ENCODE measurements at places on chromosomes 7 and 10.
A peak's percentile ranks its signal among the peaks of the same experiment; 100 is the strongest.

DNA sequence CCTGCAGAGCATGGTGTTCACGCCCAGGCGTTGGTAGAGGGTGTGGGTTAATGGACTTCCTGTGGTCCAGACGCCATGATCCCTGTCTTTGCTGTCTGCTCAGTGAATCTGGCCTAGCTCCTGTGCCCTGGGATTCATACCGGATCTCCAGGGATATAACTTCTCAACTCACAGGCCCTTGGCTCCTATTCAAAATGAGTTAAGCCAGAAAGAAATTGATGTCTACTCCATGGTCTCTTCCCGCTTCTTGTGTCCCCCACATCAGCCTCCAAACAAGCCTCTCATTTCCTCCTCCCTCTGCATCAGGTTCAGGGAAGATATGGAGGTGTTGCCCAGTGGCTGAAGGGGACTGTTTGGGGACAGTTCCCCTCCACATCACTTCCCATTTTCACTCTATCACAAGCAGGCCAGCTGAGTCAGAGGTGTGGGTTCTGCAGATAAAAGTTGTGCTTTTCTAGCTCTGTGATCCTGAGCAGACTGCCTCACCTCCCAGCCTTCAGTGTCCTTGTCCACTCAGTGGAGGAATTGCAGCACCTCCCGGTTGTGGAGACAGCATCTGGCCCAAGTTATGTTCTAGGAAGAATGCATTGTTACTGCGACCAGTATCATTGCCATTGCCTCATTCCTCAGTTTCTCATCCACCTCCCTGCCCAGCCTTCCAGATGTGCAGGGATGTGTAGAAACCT lies 22.5 kb downstream of the AKR1E2 start:
- no peak for DNase-seq

DNA sequence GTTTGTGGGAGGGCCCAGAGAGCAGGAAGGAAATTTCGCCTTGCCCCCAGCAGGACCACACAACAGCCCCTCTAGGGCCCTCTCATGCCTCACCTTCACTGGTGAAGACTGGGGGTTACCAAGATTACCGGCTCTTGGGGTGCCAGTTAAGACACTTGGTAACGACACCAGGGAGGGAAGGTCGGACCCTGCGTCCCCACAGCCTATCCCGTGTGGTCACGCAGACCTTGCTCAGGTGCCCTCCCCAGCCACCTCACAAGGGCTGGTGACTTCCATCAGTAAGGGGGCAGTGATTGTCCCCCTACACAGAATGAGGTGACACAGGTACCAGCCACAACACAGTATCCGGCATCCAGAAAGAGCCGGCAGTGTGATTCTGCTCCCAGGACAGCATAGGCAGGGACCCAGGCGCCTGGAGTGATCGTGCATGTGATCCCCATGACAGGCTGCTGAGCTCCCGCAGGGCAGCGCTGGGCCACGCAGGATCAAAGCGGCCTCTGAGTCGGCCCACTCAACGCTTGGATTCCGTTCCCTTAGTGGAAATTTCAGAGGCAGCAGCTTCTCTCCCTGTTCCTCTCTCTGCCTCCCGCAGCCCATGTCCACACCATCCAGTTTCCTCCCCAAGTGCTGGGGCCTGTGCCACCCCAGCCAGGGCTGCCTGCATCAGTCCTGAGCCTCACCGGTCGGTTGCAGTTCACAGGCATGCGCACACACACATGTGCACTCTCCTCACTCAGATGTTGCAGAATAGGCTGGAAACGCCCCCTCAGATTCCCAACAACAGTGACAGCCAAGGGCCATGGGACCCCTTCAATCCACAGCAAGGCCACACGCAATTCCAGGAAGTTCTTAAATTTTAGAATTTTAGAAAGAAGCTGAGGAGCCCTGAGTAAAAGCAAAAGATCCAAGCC lies 35.8 kb downstream of the CAMK2B start:
- DNase-seq, result no peak

- DNase-seq, result no peak
Measured at GRCh38 chr10:10676972-10677371, 340.7 kb upstream of the CELF2 start.

DNA sequence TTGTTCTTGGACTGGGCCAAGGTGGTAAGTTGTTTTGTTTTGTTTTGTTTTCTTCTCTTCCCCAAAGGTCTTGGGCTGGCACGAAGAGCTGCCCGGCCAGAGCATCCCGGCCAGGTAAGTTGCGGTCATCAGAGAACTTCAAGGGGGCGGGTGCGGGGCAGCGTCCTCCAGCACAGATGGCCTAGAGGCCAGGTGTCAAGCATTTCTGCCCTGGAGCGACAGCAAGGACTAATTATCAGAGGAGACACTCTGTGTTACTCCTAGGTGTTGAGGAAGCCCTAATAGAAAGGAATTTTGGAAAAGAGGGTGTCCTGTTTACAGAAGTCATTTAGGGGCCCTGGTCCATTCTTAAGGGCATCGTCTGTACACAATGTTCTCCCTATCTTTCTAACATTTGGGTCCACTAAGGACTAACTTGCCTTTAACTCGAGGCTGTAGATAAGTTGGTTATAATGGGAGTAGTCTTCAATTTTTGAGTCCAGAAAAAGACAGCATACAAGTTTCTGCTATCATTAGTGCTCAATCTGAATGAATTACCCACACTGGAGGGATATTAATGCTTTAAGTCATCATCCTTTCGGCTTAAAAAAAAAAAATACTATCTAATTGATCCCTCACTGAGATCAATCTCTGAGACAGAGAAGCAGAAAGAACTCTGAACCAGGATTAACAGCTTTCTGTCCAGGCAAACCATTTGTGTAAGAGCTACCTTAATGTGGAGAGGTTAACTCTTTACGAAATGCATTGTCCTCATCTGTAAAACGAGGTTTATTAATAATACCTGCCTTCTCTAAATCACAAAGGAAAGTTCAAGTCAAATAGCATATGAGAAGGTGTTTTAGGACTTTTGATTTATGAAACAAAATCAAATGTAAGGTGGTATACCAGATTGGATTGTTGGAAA lies 1.5 kb downstream of the ITGB8 start:
- no peak for DNase-seq

GRCh38 chr10:1272777-1273161 lies 216.6 kb downstream of the WDR37 start:
- DNase-seq, result no peak

DNA sequence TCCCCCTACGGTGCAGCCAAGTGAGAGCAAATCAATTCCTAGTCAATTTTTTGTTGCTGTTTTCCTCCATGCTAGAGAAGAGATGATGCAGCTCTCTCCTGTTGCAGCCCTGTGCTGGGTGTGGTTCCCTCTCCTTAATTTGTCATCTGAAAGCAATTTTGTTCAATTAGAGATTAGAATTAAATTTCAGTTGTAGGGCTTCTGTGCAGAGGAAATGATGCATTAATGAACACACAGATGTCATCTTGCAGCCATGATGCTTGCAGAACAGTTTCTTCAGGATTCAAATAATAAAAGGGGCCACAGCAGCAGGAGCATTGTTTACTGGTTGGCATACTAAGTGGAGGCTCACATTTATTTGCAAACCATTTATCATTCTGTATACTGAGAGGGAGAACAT lies 266.0 kb downstream of the AUTS2 start:
- DNase-seq, result no peak

- DNase-seq, result peak; percentile 85
Measured at GRCh38 chr10:101779544-101780186, 3.6 kb downstream of the NPM3 start.

GRCh38 chr7:130867039-130867438 lies 133.0 kb upstream of the KLF14 start:
- DNase-seq, result no peak

DNA sequence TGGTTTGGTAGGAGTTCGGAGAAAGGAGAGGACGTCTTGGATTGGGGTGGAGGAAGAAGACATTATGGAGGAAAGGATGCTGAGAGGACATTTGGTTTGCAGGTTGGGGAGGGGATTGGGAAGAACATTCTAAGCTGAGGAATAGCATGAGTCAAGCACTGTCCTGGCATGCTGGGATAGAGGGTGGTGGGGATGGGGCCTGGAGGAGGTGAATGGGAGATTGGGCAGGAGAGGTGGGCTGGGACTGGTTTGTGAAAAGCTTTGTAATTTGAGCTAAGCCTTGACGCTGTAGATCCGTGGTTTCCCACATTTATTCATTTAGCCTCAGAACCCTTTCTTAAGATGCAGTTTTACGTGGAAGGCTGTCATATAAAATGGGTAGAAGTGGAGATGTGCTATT lies 52.2 kb downstream of the TMEM178B start:
- no peak for DNase-seq

- peak; percentile 6 for DNase-seq
Measured at GRCh38 chr7:3301449-3301731, 338 bp downstream of the SDK1 start.

DNA sequence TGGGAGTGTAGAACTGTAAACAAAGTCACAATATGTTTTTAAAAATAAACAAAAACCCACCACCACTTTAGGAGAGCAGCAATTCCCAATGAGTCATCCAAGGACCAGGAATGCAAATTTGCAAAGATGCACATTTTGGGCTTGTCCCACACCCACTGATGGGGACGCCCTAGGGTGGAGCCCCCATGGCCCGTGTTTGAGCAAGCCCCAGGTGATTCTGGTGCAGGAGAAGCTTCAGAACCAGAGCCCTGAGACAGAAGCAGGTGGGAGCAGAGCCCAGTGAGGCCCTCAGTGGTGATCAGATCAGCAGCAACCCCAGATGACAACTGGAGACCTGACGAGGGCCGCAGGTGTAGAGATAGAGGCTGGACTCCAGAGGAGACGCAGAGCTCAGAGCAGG lies 55.1 kb upstream of the PFKP start:
- no peak for DNase-seq

- peak; percentile 50 for DNase-seq
Measured at GRCh38 chr10:17989908-17990767, 38.4 kb downstream of the SLC39A12 start.

DNA sequence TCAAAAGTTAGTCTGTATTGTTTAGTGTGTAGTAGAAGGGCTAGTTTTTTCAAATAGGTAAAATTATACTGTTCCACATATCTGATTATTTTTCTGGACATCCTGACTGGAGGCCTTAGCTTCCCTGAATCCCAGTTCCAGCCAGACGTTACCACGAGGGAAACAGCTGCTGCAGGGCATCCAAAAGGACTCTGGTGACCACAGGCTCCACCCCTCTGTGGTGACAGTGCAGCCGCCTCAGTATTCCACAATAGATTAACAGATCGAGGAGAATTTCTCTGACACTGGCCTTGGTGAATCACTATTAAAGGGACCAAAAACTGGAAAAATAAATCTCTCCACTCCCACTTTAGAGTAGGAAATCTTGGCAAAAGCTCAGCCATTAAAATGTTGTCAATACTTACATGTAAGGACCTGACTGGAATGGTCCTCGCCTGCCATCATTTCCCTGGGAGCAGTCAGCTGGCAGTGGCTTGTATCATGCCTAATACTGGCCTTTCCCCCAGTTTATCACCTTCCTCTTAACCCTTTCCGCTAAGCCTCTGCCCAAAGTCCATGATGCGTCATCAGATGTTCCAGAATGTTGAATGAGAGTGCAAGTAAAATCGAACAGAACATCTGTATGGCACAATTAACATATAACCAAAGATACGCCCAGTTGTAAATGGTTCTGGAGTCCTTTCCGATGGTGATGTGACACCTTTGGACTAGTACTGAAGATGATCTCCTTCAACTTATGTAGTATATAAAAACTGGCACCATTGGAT lies 31.6 kb downstream of the ENO4 start:
- DNase-seq, result no peak

DNA sequence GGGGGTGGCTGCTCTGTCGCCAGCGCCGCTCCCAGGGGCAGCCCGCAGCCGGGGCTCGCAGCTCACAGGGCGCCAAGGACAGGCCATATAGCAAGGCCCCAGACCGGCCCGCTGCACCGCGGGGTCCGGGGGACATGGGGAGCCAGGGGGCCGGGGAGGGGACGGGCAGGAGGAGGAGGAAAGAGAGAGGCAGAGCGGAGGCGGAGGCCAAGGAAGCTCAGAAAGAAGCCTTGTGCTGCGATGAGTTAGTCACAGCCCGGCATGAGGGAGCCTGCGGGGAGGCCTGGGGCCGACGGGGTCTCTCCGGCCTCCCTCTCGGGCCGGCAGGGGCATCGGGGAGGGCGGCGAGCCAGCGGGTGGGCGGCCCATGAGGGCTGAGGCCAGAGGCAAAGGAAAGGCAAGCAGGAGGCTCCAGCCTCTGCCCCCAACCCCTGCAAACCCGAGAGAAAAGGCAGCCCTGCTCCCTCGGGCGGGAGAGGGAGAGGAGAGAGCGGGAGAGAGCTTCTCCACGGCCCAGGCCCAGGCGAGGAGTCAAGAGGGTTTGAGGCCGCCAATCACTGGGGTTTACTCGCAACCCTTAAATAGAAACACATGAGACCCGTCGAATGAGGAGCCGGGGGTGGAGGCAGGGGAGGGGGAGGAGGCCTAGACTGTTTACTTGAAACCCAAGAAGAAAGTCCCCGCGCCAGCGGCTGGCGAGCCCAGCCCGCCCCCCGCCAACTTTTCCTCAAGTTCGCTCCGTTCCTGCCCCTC lies 167.9 kb downstream of the NEURL1 start:
- DNase-seq, result peak; percentile 38

- DNase-seq, result no peak
Measured at GRCh38 chr7:1046722-1047679, 2.7 kb downstream of the GPR146 start.

DNA sequence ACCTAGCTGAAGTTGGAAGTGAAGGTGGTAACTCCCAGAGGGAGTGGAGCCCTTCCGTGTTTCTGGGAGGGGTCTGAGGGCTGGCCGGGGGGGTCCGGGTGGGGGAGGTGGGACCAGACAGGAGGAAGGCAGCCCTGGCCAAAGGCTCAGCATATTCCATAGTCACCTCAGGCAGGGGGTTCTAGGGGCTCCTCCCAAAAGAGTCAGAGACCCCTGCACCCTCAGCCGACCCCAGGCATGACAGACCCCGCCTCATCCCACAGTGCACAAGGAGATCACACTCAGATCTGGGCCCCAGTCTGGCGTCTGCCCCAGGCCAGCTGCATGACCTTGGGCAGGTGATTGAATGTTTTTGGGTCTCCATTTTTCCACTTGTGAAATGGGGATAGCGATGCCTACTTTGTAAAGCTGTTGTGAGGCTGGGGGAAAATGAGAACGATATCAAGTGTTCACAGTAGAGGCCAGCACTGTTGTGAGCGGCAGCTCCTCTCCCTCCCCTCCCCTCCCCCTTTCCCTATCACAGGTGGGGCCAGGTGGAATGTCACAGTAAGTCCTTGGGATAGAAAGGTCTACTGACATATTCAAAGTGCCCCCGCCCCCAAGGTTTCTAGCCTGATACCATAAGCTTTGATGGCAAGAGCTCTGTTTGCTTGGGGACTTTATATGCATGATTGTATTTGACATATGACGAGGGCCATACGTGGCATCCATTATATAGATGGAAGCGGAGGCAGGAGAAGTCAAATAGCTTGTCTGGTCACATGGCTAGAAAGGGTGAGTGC lies 33.3 kb downstream of the DNAJB12 start:
- no peak for DNase-seq

- no peak for DNase-seq
Measured at GRCh38 chr7:78037603-78038002, 239.0 kb downstream of the PHTF2 start.

Measured in germinal center (tissue), 1 donor.